ENCODE measurements at places on chromosomes 3 and 15. TPM values are rescaled to one million over a fixed set of nuclear protein-coding genes. Genes with fewer than 3 reads are reported as not detected.

Gene SLC24A5
- 0.47 TPM for polyA plus RNA-seq

Gene SGO1
- polyA plus RNA-seq, result 1.9 TPM

Gene TM4SF18
- not detected for polyA plus RNA-seq

Gene THSD4
- 0.24 TPM for polyA plus RNA-seq

Gene C2CD4A
- polyA plus RNA-seq, result not detected

Gene GMPS
- 21.3 TPM for polyA plus RNA-seq

Gene MCF2L2
- 7.0 TPM for polyA plus RNA-seq

Gene CHRD
- polyA plus RNA-seq, result 0.69 TPM

Gene ARL14
- polyA plus RNA-seq, result not detected

Gene CHDH
- 0.75 TPM for polyA plus RNA-seq

Gene KBTBD13
- polyA plus RNA-seq, result not detected

Gene TRH
- polyA plus RNA-seq, result not detected

Gene GP9
- polyA plus RNA-seq, result not detected

Gene ZNF148
- polyA plus RNA-seq, result 31.7 TPM

Gene AEN
- polyA plus RNA-seq, result 3.6 TPM

Gene SCAMP2
- 6.7 TPM for polyA plus RNA-seq

Gene LDHAL6B
- not detected for polyA plus RNA-seq

Gene ATP6V1A
- polyA plus RNA-seq, result 97.7 TPM

Gene MESP2
- polyA plus RNA-seq, result not detected

Gene TM4SF4
- not detected for polyA plus RNA-seq

Gene ALG3
- polyA plus RNA-seq, result 34.3 TPM

Gene GOLGA6B
- not detected for polyA plus RNA-seq

Gene CPNE9
- polyA plus RNA-seq, result 12.5 TPM

Gene FBXL2
- 35.8 TPM for polyA plus RNA-seq

Gene TRPM7
- 3.1 TPM for polyA plus RNA-seq

Gene PTPRG
- 70.4 TPM for polyA plus RNA-seq

Gene GPR62
- polyA plus RNA-seq, result not detected

Gene GOLGA8G
- not detected for polyA plus RNA-seq

Gene PSTPIP1
- not detected for polyA plus RNA-seq

Gene RLBP1
- not detected for polyA plus RNA-seq

All from Purkinje cell (primary cell).